ENCODE measurements at places on chromosomes 2 and 18.

- no peak for DNase-seq
Observed at GRCh38 chr18:49276680-49277079, 183.8 kb downstream of the DYM start.

- peak; percentile 3 for DNase-seq
Observed at GRCh38 chr2:147045113-147045512, 799.7 kb upstream of the ACVR2A start.

DNA sequence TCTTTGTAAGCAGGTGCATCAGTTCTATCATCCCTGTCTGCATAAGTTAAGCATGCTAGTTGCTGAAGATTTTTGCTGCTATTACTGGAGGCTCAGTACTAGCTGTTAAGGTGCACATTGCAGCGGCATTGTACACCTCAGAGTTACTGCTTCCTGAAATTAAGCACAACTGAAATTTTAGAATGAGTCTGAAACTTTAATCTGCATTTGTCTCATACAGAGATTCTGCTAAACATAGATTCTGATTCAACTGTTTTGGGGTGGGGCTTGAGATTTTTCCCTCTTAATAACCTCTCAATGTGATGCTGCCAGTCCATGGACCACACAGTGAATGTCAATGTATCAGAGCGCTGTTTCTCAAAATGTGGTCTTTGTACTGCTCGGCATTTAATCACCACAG is 585.7 kb upstream of the GCFC2 start:
- DNase-seq, result no peak

GRCh38 chr2:181234487-181234891 is 222.7 kb upstream of the ITGA4 start:
- DNase-seq, result no peak

DNA sequence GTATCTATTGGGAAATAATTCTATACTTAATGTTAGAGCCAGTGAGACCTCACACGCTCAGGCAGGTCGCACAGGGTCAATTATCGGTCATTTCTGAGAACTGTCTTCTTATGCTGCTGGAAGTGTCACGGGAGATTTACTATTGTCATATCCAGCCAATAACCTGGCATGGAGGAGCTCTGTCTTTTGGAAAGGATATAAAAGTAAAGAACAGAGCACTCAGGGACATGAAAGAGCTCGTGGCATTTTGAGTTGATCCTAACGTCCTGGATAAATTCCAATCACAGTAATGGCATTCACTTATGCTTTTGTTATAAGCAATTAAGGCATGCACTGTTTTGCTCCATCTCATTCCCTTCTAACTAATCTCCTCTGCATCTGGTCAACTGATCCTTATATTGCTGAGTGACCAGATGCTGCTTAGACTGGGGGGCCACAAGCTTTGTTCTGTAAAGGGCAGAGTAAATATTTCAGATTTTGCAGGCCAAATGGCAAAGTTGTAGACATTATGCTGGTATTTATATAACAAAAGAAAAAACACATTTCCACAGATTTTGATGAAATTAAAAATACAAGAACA is 453.5 kb upstream of the SMIM21 start:
- no peak for DNase-seq

DNA sequence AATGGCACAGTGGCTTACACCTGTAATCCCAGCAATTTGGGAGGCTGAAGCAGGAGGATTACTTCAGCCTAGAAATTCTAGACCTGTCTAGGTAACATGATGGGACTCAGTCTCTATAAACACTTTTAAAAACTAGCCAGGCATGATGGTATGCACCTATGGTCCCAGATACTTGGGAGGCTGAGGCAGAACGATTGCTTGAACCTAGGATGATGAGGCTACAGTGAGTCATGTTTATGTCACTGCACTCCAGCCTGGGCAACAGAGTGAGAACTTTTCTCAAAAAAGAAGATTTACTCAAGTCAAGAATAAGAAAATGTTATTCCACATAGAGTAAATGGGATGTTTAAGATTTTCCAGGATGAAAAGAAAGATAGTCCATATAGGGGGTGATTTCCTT is 158.6 kb downstream of the HNMT start:
- no peak for DNase-seq

All from GM06990 (cell line).